Fibroblast of the aortic adventitia (primary cell): ENCODE measurements at places on chromosomes 3 and 15. TPM values are rescaled to one million over a fixed set of nuclear protein-coding genes. Genes with fewer than 3 reads are reported as not detected.
A peak's percentile ranks its signal among the peaks of the same experiment; 100 is the strongest.

Gene SLC22A13
- 0.45 TPM in 1 of 2 replicates, not detected in the other for total RNA-seq

- peak; percentile 70 for DNase-seq
Observed at GRCh38 chr15:80856809-80857377, 77.7 kb downstream of the CEMIP start.

- DNase-seq: no peak
Observed at GRCh38 chr3:43879166-43879565, 188.4 kb downstream of the ABHD5 start.

Gene MAP6D1
- 1.4 and 6.0 TPM in 2 replicates for total RNA-seq

GRCh38 chr3:116951610-116952009 is 242.0 kb downstream of the TUSC7 start:
- no peak for DNase-seq

GRCh38 chr15:32730677-32731654 is 13.2 kb downstream of the GREM1 start:
- DNase-seq: no peak

DNA sequence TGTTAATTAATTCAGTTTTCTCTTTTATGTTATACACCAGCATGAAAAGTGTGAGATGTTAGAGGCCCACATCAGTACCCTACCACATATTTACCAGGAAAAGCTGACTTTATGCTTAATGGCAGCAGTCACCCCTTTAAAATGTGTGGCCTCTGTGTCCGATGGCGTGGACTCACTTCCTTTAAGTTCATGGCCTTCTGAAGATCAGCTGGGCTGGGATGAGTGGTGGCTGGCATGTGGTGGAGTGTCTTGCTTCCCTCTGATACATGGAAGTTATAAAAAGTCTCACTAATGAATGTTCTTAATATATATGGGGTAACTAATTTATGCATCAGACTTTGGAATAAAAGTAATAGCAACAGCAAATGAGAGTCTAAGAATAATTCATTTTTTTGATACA is 32.1 kb downstream of the PPARG start:
- no peak for DNase-seq

- DNase-seq: no peak
Observed at GRCh38 chr3:106213954-106214353, 345.1 kb upstream of the CBLB start.

DNA sequence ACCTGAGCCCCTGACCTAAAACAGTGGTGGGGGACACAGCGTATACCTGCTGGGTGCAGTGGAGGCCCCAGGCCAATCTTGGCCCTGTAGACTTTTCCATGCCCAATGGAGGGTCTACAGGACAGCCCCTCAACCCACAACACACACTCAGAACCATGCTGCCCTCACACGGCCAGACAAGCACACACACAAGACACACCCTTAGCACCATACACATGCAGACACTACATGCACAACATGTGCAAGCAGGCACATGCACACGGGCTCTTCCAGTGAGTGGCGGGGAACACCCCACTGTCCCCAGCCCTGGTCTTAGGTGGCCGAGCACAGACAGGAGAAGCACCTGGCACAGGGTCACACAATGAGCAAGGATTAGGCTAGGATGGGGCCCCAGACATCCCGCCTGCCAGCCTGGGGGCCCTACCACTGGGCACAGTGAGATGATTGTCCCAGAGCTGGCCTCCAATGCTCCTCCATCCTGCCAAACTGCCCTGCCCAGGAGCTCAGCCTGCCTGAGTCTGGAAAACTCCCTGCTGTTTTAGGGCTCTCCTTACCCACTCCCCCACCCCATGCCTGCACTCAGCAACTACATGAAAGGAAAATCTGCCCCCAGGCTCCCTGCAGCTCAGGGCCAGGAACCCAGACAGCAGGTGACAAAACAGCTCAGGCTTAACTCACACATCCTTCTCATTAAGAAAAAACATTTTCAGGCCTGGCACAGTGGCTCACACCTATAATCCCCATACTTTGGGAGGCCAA is 15.8 kb downstream of the IQSEC1 start:
- DNase-seq: no peak

- peak; percentile 87 for DNase-seq
Observed at GRCh38 chr15:63051156-63052066, 8.9 kb downstream of the TPM1 start.

Gene ADAMTSL3
- 1.4 and 2.0 TPM in 2 replicates for total RNA-seq

Gene WDR93
- 0.09 and 0.49 TPM in 2 replicates for total RNA-seq

DNA sequence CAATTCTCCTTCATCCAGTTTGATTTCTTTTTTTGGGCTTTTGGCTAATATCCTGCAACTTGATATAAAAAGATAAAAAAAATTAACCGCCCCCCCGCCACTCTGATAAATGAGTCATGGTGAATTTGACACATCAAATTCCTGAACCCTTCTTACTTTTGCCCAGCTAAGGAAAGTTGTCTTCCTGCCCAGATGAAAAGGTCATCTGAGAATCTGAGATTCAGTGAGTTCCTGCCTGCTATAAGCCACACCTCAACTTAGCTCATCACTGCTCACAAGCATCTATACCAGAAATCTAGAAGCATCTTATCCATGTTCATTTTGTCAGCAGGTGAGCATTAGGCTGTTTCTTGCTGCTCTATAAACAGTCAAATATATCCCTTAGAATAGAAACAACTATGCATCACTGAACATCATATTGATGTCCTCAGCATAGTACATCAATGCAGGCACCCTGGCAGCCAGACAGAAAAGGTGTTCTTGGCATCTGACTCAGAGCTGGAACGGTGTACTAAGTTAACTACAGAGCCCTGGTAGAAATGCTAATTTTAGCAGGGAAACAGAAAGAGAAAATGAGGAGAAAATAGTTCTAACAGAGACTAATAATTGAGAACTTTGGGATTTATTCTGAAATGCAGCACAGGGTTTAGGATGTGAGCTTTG is 77.1 kb downstream of the SEMA6D start:
- no peak for DNase-seq

Gene ROPN1B
- total RNA-seq: not detected in 2 replicates

DNA sequence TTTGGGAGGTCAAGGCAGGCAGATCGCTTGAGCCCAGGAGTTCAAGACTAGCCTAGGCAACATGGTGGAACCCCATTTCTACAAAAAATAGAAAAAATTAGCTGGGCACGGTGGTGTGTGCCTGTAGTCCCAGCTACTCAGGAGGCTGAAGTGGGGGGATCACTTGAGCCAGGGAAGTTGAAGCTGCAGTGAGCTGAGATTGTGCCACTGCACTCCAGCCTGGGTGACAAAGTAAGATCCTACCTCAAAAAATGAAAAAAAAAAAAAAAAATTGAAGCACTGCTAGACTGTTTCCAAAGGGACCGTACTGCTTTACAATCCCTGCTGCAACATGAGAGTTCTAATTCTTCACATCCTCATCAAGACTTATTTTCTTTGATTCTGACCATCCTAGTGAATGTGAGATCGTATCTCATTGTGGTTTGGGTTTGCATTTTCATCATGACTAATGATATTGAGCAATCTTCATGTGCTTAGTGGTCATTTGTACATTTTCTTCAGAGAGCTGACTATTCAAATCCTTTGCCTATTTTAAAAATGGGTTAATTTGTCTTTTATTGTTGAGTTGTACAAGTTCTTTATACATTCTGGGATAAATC is 10.8 kb downstream of the CMTM8 start:
- DNase-seq: peak; percentile 90

Gene MYRIP
- total RNA-seq: 8.6 TPM in 1 of 2 replicates, not detected in the other

Gene CASR
- not detected in 2 replicates for total RNA-seq

DNA sequence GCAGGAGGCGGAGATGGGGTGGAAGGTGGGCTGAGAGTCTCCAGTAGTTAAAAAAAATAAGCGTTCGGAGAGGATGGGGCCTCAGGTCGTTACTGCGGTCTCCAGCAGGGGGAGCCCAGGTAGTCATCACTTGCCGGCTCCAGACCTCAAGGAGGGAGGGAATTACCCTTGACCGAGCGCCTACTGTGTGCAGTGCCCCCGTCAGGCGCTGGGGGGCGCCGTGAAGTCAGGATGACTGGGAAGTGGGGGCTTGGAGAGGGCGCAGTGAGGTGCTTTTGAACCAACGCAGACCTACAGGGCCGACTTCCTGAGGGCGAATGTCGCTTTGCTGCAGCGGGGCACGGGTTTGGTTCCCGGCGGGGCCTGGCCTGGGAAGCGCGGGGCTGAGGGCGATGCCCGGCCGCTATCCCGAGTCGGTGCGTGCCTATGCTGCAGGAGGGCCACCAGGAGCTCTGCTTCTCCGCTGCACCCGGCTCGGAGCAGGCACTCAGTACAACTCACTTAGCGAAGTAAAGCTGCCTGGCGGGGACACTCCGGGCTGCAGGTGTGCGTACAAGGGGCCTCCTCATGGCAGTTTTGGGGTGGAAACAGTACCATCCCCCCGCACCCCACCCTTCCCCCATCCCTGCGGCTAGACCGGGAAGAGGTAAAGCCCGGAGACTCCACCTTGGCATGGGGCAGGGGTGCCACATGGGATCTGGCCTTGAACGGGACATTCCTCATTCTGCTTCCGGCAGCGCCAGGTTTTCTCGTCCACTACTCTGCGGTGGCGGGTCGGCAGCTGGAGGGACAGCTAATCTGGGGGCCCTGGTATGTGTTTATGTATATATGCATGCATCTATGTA is 79.8 kb downstream of the RHCG start:
- DNase-seq: peak; percentile 48

Gene TRIM59
- total RNA-seq: 16.5 and 47.8 TPM in 2 replicates

- DNase-seq: no peak
Observed at GRCh38 chr15:53831907-53832770, 72.7 kb upstream of the WDR72 start.

Gene IQCF5
- total RNA-seq: not detected in 2 replicates

- no peak for DNase-seq
Observed at GRCh38 chr3:194779729-194780224, 94.1 kb downstream of the FAM43A start.

DNA sequence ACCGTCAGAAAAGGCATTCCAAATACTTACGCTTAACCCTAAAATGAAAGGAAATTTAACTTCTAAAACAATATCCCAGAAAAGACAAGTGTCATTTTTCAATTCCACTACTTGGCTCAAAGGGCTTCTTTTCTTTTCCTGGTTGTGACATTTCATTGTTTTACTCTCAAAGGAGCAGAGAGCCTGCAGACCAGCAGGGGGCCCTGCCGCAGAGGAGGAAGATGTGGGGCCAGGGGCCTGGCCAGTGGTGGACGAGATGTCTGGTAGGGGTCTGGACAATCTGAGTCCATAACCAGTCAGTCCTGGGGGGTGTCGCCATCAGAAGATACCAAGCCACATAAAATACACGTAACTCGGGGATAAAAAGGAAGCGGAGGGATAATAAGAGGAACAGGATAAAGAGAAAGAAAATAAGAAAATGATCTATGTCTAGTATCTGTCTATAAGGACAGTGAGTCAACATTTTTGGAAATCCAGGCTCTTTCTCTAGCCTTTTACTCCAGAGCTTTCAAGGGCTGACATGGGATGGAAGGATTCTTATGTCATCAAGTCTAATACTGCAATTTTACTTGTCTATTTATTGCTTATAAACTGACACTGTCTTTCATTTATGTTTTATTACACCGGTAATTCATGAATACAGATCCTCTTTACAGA is 54.2 kb upstream of the ARHGEF3 start:
- DNase-seq: peak; percentile 56

GRCh38 chr3:40035177-40035576 is 225.8 kb downstream of the MYRIP start:
- no peak for DNase-seq

Gene EXOSC7
- total RNA-seq: 26.8 and 80.2 TPM in 2 replicates

DNA sequence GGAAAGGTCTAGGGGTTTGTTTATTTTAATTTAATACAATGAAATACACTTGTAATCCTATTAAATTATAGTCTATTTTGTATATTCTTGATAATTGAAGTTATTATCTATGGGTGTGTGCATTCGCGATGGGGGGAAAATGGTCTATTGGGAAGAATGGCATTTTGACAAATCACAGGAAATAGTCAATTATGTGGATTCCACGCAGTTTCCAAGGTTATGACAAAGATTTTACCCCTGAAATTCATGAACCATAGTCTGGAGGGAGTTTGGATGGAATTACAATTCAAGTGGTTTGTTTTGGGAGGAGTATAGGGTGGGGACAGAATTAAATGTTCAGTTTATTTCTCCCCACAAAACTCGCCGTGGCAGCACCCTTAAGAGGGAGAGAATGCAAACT is 66.5 kb downstream of the RBMS3 start:
- peak; percentile 62 for DNase-seq

Gene TRIM71
- total RNA-seq: not detected in 2 replicates

GRCh38 chr3:154584974-154585373 is 155.0 kb upstream of the GPR149 start:
- no peak for DNase-seq

Gene STAC
- 2.1 and 14.8 TPM in 2 replicates for total RNA-seq

GRCh38 chr3:178895178-178895789 is 176.3 kb downstream of the ZMAT3 start:
- DNase-seq: no peak

GRCh38 chr3:159916052-159916451 is 72.6 kb upstream of the IL12A start:
- DNase-seq: no peak

Gene EIF4G1
- total RNA-seq: 234 and 292 TPM in 2 replicates

DNA sequence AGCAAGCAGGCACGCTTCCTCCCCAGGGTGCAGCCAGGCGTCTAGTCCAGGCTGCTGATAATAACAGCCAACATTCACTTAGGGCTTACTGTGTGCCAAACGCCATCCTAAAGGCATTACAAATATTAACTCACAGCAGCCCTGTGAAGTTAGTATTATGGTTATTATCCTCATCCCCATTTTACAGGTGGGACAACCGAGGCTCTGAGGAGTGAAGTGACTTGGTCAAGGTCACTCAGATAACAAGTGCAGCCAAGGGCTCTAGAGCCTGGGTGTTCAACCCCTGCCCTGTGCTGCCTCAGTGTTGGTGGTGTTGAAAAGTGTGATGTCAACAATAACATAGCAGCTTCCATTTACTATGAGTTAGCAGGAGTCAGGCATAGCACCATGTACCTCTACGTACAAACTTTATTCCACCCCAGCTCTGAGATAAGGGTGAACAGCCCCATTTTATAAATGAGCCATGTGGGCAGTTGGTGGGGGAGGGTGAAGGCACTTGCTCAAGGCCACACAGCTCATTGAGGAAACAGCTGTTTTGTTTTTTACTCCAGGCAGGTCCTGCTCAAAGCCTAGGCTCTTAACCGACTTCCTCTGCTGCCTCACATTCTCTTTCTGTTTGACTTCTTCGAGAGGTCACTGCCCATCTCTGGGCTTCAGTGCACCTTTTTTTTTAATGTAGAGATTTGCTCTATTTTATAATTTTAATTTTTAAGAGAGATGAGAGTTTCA is 24.0 kb upstream of the TRH start:
- DNase-seq: no peak

Gene SERPINI1
- total RNA-seq: 3.4 and 3.7 TPM in 2 replicates

Gene STT3B
- total RNA-seq: 89.3 and 151 TPM in 2 replicates

Gene SYNPR
- total RNA-seq: not detected in 2 replicates
